ENCODE measurements at places on chromosomes 16 and 17. TPM values are rescaled to one million over a fixed set of nuclear protein-coding genes. Genes with fewer than 3 reads are reported as not detected.

DNA sequence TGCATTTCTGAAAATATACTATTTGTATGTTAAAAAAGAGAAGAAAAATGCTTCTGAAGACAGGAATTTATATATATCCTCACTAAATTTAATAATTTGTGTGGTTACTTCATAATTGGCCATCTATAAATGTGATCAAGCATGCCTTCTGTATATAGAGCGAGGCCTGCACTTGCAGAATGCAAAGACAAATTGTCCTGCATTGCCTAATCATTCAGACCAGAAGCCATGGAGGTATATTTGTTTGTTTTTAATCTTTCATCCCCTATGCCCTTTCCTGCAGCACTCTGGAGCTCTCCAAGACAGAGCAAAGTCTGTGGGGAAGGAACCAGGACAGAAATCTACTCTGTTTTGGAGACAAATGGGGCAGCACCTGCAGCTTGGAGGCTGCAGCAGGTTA is 23.8 kb upstream of the DDX52 start:
- DNase-seq, result no peak

DNA sequence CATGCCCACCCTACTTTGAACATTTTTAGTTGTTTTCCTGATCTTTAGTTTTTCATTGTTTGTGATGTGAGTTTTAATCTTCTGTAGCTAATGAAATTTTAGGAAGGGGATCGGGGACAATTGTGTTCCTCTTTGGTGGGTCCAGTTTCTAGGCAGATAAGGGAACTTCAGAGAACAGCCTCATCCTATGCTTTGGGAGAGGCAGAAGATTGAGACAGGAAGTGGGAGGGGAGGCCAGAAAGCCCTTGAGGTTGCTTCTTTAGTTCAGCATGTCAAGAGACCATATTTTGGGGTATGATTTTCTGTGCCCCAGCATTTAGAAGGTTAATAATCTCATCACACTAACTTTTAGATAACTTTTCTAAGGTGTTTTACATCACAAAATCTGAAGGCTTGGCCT is 191.0 kb downstream of the TANC2 start:
- DNase-seq, result no peak

DNA sequence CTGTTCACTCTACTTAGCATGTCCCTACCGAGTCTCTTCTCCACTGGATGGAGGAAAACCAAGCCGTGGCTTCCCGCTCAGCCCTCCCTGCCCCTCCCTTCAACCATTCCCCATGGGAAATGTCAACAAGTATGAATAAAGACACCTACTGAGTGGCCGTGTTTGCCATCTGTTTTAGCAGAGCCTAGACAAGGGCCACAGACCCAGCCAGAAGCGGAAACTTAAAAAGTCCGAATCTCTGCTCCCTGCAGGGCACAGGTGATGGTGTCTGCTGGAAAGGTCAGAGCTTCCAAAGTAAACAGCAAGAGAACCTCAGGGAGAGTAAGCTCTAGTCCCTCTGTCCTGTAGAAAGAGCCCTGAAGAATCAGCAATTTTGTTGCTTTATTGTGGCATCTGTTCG is 2.8 kb upstream of the LPCAT2 start:
- DNase-seq, result no peak

GRCh38 chr17:57938061-57938502 is 17.1 kb downstream of the CUEDC1 start:
- DNase-seq, result no peak

DNA sequence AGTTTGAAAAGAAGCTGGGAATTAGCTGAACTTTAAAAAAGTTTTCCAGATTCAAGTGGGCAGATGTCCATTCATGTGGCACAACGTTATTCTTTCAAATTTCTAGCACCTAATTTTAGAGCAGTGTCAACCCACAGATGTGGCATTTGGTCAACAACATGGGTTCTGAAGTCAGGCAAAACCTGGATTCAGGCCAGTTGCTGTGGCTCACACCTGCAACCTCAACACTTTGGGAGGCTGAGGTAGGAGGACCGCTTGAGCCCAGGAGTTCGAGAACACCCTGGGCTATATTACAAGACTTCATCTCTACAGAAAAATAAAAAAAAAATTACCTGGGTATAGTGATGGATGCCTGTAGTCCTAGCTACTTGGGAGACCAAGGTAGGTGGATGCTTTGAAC is 380.2 kb upstream of the SALL1 start:
- DNase-seq, result no peak

The ATAD5 gene
- 10.4 TPM for total RNA-seq

The PRR35 gene
- total RNA-seq, result not detected

The ANKRD13B gene
- 7.4 TPM for total RNA-seq
